ENCODE measurements at places on chromosomes 6 and 20. TPM values are rescaled to one million over a fixed set of nuclear protein-coding genes. Genes with fewer than 3 reads are reported as not detected.
A peak's percentile ranks its signal among the peaks of the same experiment; 100 is the strongest.

DNA sequence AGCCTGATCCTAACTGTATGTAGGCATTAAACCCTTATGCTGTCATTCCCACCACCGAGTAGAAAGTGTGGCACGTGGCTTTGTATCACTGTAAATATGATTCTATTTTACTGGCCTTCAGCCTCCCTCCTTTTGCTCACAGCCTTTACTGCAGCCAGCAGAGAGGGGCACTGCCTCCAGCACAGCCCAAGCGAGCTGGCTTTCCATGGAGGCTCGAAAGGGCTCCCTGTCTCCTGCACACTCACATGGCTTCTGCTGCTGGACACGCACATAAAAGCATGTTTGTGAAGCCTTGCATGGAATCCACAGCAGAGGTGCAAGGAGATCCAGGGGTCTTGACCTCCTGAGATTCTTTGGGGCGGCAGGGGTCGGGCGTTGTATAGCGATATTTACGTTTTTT, 51.3 kb downstream of the RNASET2 start:
- no peaks in the 10 kb centered on the region for H3K27me3 ChIP-seq
- H3K27ac ChIP-seq = no peak overlapping the region
- no peak overlapping the region for H3K4me3 ChIP-seq
- H3K36me3 ChIP-seq = no peaks in the 10 kb centered on the region
- peaks cover 4% of the 10 kb centered on the region for H3K4me1 ChIP-seq
- no peak for DNase-seq

DNA sequence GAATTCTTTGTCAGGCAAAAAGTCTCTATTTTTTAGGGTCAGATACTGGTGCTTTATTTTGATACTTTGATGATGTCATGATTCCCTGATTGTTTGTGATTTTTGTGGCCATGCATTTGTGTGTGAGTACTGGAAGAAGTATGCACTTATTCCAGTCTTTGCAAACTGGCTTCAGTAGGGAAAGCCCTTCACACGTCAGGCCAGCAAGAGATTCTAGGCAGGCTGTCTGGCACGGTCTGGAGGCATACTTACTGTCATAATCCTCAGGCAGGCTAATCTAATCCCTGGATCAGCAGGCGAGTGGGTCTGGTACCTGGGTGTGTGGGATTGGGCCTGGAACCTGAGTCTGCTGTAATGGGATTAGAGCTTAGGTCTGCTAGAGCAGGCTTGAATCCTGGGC, 391.8 kb upstream of the MMS22L start:
- no peak for DNase-seq
- no peak overlapping the region for H3K27ac ChIP-seq
- H3K4me1 ChIP-seq = no peaks in the 10 kb centered on the region
- H3K27me3 ChIP-seq = no peaks in the 10 kb centered on the region
- H3K4me3 ChIP-seq = no peak overlapping the region

DNA sequence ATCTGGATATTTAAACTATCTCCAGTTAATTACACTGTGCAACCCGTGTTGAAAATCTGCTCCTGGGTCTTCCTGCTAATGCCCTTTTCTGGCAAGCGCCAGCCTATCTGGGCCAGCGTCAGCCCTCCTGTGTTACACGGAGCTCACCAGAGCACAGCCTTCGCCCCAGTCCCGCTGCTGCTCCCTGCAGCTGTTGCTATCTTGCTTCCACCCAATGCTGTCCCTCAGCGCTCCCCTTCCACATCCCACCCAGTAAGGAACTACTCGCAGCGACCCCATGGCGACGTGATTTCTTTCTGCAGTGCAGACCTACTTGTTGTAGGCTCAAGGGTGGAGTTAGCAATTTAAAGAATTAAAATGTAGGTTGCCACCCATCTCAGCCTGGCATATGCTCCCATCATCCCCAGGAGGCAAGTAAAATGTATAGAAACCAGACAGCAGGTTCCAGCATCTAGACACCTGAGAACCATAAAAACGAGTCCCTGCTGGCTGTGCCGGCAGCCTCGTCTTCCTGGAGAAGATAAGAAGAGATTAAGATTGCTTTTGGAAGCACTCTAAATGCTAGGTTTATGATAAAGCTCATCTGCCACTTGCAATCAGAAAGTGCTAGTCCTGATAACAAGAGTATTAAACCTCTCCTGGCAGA, 254.3 kb upstream of the FOXQ1 start:
- H3K4me3 ChIP-seq = no peak overlapping the region
- H3K27ac ChIP-seq = no peak overlapping the region
- no peaks in the 10 kb centered on the region for H3K4me1 ChIP-seq
- no peaks in the 10 kb centered on the region for H3K36me3 ChIP-seq
- DNase-seq = no peak

GRCh38 chr20:51695574-51696303, 72.5 kb downstream of the ATP9A start:
- H3K36me3 ChIP-seq = peaks cover 28% of the 10 kb centered on the region
- no peaks in the 10 kb centered on the region for H3K27me3 ChIP-seq
- no peak overlapping the region for H3K4me3 ChIP-seq
- H3K27ac ChIP-seq = peak overlapping the region; percentile 53
- peaks cover 34% of the 10 kb centered on the region for H3K4me1 ChIP-seq
- DNase-seq = peak; percentile 31

GRCh38 chr6:17877196-17877894, 110.1 kb downstream of the KIF13A start:
- no peaks in the 10 kb centered on the region for H3K27me3 ChIP-seq
- no peak overlapping the region for H3K27ac ChIP-seq
- no peak overlapping the region for H3K4me3 ChIP-seq

GRCh38 chr6:1986454-1987243, 258.8 kb downstream of the GMDS start:
- no peak overlapping the region for H3K4me3 ChIP-seq
- DNase-seq = no peak
- no peaks in the 10 kb centered on the region for H3K4me1 ChIP-seq
- no peak overlapping the region for H3K27ac ChIP-seq
- H3K27me3 ChIP-seq = no peaks in the 10 kb centered on the region

GRCh38 chr6:5482619-5483018, 221.3 kb downstream of the FARS2 start:
- no peaks in the 10 kb centered on the region for H3K27me3 ChIP-seq
- H3K4me1 ChIP-seq = no peaks in the 10 kb centered on the region
- DNase-seq = no peak
- no peaks in the 10 kb centered on the region for H3K36me3 ChIP-seq

DNA sequence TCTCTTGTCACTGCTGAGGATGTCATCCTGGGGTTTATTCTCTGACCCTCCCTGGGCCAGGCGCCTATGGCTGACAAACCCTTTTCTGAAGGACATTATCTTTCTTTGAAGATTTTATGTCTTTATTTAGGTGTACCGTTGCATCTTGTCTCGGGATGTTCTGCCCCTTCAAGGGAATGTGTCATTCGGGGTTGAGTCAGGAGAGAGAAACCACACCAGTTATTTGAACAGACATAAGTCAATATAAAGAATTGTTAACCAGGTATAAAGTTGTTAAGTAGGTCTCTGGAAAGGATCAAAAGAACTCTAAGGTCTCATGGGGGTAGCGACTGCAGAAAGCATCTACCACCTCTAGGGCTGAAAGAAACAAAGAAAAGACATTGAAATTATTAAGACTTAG, 8.2 kb upstream of the ELMO2 start:
- no peak for DNase-seq
- no peaks in the 10 kb centered on the region for H3K36me3 ChIP-seq
- H3K4me1 ChIP-seq = peaks cover 3% of the 10 kb centered on the region
- H3K27ac ChIP-seq = no peak overlapping the region
- no peak overlapping the region for H3K4me3 ChIP-seq

GRCh38 chr6:140809694-140810101, 1323.0 kb upstream of the GJE1 start:
- H3K4me1 ChIP-seq = no peaks in the 10 kb centered on the region
- no peaks in the 10 kb centered on the region for H3K27me3 ChIP-seq
- no peak for DNase-seq
- H3K36me3 ChIP-seq = no peaks in the 10 kb centered on the region
- H3K4me3 ChIP-seq = no peak overlapping the region
- no peak overlapping the region for H3K27ac ChIP-seq

- peaks cover 6% of the 10 kb centered on the region for H3K4me1 ChIP-seq
- H3K27ac ChIP-seq = no peak overlapping the region
- peaks cover 33% of the 10 kb centered on the region for H3K36me3 ChIP-seq
Observed at GRCh38 chr20:51402201-51402600, 140.3 kb downstream of the NFATC2 start.

DNA sequence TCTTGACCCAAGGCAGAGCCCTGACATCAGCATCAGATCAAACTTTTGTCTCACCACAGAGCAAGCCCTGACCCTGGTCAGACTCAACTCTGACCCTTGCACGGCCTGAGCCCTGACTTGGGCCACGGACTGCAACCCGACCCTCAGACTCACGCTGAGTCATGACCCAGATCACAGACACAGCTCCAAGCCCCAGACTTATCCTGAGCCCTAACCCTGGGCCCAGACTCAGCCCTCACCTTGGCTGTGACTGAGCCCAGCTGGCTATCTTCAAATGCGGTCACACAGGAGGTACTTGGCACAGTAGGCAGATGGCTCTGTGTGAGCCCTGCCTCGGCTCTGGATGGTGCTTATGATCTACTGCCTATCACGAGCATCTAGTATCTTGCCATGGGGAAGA, 602.3 kb downstream of the PTPRT start:
- H3K4me1 ChIP-seq = no peaks in the 10 kb centered on the region
- DNase-seq = no peak
- no peaks in the 10 kb centered on the region for H3K27me3 ChIP-seq
- no peaks in the 10 kb centered on the region for H3K36me3 ChIP-seq
- no peak overlapping the region for H3K27ac ChIP-seq

- peaks cover 5% of the 10 kb centered on the region for H3K4me1 ChIP-seq
- no peaks in the 10 kb centered on the region for H3K36me3 ChIP-seq
- no peak overlapping the region for H3K4me3 ChIP-seq
Observed at GRCh38 chr6:138197570-138197969, 20.7 kb downstream of the PBOV1 start.

DNA sequence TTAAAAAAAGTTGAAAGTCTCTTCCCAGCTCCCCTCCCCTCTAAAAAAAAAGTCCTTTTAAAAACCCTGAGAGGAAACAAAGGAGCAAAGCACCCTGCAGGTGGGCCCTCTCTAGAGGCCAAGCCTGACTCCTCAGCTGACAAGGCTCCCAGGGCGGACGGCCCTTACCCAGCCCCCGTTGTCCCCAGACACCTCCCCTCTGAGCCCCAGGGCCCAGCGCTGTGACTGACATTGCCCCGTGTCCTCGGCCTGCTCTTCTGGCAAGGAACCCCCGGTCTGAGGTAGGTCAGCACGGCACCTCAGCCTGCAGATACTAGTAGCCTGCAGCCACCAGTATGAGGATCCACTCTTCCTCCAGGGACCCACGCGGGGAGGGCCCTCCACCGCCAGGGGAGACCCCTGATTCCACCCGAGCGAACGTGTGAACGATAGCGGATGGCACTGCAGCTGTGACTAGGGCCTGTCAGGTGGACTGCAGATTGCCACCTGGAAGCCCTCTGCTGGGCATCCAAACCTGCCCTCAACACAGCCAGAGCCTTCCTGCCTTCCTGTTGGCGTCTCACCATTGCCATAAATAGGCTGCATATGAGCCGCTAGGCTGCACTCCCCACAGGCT, 34.2 kb downstream of the FOXC1 start:
- no peak overlapping the region for H3K4me3 ChIP-seq
- no peak overlapping the region for H3K27ac ChIP-seq
- H3K36me3 ChIP-seq = no peaks in the 10 kb centered on the region
- no peak for DNase-seq
- H3K4me1 ChIP-seq = peaks cover 11% of the 10 kb centered on the region

GRCh38 chr6:54335871-54336270, 27.6 kb downstream of the TINAG start:
- no peak overlapping the region for H3K27ac ChIP-seq
- H3K4me3 ChIP-seq = no peak overlapping the region
- no peak for DNase-seq
- no peaks in the 10 kb centered on the region for H3K27me3 ChIP-seq
- no peaks in the 10 kb centered on the region for H3K36me3 ChIP-seq
- no peaks in the 10 kb centered on the region for H3K4me1 ChIP-seq

DNA sequence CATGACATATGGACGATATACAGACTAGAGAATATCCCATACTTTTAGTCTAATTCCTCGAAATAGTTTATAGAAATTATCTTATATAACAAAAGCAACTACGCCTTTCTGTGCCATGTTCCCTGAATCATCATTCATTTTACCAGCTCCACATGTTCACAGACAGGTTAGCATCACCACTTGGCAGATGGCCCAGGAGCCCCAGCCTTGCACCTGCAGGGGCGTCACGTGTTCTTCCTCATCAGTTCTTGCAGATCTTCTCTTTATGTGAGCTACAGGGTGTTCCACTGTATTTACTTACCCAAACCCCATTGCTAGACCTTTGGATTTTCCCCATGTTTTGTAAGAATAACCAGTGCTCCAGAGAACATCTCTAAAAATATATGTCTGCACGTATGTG, 12.6 kb upstream of the BNIP5 start:
- no peak overlapping the region for H3K4me3 ChIP-seq
- no peaks in the 10 kb centered on the region for H3K27me3 ChIP-seq

GRCh38 chr6:32152769-32153563, 975 bp upstream of the PPT2 start:
- no peaks in the 10 kb centered on the region for H3K27me3 ChIP-seq
- peak overlapping the region; percentile 73 for H3K4me3 ChIP-seq
- H3K4me1 ChIP-seq = peaks cover 37% of the 10 kb centered on the region
- DNase-seq = peak; percentile 28
- peaks cover 34% of the 10 kb centered on the region for H3K36me3 ChIP-seq

- DNase-seq = no peak
- H3K36me3 ChIP-seq = no peaks in the 10 kb centered on the region
- no peaks in the 10 kb centered on the region for H3K4me1 ChIP-seq
- H3K4me3 ChIP-seq = no peak overlapping the region
Observed at GRCh38 chr6:123091896-123092271, 95.8 kb downstream of the CLVS2 start.

The HSPA12B gene
- 3.1 TPM for total RNA-seq

The TINAG gene
- total RNA-seq = 2.2 TPM

The HLA-DOA gene
- not detected for total RNA-seq

The GNAS-AS1 gene
- total RNA-seq = 45.5 TPM

The ECT2L gene
- not detected for total RNA-seq

The C20orf173 gene
- not detected for total RNA-seq

The MOG gene
- not detected for total RNA-seq

The NPBWR2 gene
- not detected for total RNA-seq

The EBF4 gene
- 30.8 TPM for total RNA-seq

The SLC17A3 gene
- total RNA-seq = not detected

The ALDH5A1 gene
- total RNA-seq = 1.3 TPM
